ENCODE measurements at places on chromosomes 12 and 14.

DNA sequence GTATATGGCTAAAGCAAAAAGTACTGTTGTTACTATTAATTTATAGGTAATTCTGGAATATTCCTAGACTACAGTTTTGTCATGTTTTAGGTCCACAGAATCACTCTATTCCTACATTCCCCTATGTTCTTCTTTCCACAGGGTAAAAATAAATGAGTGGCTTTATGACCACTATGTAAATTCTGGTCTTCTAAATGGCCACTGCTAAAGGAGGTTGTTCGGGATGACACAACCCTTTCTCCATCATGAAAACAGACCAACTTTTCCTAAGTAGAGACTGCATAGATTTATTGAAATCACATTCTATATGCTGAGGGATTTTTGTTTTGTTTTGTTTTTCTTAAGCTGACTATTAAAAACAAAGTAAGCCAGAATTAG lies 88.0 kb downstream of the SYT1 start:
- no peak for DNase-seq

- no peak for DNase-seq
Observed at GRCh38 chr14:95692109-95692508, 5.9 kb downstream of the TCL1B start.

GRCh38 chr12:45260854-45261253 lies 45.0 kb downstream of the ANO6 start:
- DNase-seq, result no peak

DNA sequence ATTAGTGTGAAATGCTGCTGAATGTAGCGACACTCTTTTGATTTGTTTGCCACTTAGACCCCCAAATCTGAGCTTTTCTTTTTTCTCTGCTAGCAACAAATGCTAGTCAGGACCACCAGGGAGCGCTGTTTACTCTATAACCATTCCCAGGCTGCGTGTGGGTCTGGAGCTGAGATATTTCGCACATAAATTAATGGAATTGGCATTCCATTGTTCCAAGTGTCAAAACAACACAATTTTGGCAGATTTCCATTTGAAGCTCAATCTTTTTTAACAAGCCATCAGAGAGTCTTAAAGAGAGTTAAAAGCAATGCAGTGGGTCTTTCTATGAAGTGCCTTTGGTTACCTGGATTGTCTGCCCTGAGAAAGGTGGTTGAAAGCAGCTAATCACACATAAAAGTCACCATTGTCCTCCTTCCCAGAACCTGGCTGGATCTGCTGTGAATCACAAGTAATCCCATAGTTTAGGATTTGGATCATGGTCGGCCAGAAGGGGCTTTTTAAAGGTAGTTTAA lies 7.4 kb upstream of the TMEM132C start:
- DNase-seq, result no peak

DNA sequence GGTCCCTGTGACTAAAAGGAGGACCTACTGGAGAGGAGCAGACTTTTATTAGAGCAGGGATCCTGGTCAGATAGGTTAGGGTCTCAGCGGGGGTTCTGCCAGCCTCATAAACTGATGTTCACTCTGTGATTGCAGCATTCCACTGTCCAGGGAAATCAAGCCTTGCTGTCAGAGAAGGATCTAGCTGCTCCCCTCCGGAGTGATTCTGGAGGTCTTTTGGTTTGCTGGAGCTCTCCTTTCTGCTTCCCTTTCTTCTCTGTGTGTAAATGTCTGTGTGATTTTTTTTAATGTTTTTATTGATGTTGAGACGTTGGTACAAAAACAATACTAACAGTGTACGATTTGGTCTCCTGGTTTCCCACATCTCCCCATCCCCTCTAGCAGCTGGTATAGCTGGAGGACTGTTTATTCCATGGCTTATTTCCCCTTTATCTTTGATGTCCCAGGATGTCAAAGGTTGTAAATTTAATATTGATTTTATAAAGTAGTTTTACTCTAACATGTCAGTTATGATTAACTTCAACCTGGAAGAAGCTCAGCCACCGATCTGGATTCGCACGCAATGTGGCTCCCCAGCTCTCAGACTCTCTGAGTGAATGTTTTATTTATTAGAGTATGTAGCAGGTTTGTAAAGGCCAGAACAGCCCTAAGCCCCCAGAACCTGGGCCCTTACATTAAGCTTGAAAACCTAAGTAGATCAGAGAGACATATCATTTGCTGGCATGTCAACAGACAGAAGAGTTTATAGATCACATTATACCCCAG lies 202.3 kb upstream of the G2E3 start:
- no peak for DNase-seq

- no peak for DNase-seq
Observed at GRCh38 chr12:12007001-12007712, 63.6 kb upstream of the BCL2L14 start.

DNA sequence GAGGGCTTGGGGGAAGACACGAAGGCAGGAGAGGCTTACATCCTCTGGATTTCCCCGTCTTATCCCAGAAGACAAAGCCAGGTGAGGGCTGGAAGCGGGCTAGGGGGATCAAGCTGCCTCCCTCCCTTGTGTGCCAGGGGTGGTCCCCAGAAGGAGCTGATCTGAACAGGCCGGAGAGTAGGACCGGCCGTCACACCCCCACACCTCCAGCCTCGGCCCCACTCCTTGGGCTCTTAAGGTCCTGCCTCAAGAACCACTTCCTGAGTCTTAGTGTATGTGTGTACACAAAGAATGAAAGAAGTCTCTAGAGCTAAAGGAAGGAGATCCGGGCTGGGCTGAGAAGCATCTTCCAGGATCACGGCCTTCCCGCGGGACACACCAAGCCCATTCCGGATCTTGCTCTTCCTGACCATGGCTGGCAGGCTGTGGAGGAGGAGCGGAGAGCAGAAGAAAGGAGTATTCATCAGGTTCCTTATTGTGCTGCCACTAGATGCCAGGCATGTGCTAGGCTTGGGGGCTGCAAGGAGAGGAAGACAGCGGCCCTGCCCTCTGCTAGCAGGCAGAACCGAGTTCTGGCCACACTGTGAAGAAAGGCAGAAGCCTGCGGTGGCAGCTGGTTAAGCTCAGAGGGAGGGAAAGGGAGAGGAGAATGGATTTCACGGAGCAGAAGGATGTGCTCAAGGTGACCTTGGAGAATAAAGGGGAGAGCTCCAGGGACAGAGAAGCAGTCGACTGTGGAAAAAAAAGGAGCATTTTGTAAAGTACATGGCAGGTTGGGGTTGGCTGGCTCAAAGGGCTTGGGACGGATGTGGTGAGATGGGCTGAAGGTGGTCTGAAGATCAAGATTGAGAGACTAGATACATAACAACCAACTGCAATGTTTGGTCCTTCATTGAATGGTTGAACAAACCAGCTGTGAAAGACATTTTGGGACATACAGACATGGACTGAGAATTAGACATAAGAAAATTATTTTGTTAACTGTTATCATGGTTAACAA lies 1.3 kb upstream of the CD63 start:
- DNase-seq, result no peak

DNA sequence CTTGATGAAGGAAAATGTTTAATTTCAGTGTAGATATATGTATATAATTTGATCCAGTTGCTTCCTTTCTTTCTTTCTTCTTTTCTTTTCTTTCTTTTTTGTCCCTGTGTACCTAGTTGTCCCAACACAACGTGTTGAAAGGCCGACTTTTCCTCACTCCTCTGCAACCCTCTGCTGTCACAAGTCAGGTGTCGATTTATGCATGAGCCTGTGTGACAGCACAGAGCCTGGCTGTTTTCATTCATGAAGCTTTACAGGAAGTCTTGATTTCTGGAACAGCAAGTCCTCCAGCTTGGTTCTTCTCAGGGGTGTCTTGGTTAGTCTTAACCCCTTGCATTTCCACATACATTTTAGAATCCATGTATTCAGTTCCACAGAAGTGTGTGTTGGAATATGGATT lies 88.1 kb downstream of the PPP2R5C start:
- no peak for DNase-seq

GRCh38 chr14:79701371-79701770 lies 509.9 kb downstream of the DIO2 start:
- no peak for DNase-seq
